ENCODE measurements at places on chromosomes 1 and 21.
A peak's percentile ranks its signal among the peaks of the same experiment; 100 is the strongest.

DNA sequence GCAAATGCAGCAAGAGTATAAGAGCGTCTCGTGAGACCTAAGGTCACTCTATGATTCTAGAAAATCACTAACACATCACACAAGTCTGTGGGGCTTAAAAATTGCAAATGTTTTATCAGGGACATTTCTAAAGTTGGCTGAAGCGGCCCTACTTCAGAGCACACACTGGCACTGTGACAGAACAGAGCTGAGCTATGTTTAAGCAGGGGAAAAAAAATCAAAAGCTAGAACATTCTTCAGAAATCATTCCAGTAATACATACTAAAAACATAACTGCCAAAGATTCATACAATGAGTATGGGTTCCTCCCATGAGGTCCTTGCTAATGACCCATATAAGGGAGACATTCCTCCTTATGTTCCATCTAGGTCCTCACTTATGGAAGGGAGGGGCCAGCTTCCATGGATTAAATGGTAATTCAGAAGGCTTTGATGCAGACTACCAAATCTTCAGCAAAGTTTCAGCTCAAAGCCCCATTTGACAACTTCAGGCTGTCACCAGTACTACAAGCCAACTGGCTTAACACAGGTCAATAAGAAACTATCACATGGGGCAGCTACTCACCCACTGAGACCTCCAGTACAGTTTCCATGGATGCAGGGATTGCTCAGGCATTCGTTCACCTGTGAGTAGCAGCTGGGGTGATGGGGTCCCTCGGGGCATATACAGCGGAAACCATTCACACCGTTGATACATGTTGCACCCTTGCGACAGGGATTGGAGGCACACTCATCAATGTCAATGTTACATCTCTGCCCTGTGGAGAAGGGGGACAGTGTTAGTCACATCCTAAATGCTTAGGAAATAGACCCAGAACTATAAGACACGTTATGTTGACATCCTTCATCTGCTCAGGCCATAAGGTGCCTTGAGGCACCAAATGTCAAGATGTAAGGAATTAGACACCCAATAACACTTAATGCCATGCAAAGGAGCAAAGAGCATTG, 58.4 kb upstream of the ADAM30 start:
- DNase-seq = no peak

DNA sequence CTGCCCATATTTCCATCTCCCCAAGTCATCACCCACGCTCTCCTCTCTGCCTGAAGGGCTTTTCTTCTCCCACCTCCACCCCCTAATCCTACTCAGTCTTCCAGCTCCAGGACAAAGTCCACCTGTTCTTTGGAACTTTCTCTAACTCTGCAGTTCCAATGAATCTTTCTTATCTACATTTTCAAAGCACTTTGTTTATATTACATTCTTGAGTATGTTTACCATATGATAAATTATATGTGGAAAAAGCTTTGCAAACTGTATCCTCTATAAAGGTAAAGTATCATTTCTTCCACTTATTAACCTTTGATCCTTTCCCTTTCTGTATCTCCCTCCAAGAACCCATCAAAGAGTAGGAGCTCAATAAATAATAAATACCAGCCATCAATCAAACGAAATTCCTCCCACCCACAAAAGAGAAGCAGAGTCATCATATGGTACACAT, 39.7 kb downstream of the TTC13 start:
- no peak for DNase-seq

DNA sequence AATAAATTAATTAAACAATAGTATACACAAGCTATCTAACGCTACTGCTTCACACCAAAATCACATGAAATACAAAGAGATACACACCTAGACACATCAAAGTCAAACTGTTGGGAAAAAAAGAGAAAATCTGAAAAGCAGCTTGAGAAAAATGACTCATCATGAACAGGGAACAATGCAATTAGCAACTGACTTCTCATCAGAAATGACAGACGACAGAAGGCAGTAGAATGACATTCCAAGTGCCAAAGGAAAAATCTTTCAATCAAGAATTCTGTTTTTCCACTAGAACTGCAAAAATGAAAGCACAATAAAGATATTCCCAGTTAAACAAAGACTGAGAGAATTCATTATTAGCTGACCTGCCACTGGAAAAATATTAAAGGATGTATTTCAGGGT, 57.2 kb downstream of the CAPN9 start:
- no peak for DNase-seq

DNA sequence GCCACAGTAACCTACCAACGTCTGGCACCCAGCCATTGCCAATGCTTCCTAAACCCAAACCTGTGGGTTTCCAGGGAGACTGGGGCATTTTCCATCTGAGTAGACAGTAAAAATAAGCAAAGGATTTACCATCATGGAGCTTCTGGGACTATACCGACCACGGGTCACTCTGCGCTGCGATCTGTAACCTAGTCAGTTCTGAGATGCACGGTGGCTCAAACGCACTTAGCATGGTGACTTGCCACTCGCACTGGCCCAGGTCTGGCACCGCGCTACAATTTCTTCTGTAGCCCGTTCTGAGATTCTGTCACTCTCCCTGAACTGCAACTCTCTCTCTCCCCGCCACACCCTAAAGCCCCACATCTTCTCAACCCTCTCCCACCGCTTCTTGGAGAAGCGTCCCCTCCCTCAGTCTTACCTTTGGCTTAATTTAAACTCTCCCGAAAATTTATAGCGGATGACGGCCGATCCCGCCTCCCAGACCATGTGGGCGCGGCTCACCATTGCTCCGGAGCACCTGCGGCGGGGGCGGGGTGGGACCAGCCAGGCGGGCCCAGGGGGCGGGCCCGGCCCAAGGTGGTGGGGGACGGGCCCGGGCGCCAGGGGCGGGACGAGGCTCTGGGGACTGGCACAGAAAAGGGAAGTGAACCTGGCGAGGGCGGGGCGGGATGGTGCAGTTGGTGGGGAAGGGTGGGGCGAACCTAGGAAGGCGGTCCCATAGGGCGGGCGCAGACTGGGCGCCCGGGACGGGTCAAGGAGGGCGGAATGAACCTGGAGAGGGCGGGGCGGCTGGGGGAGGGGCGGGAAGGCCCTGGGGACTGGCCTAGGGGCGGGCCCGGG, 493 bp upstream of the MAP3K21 start:
- peak; percentile 70 for DNase-seq

DNA sequence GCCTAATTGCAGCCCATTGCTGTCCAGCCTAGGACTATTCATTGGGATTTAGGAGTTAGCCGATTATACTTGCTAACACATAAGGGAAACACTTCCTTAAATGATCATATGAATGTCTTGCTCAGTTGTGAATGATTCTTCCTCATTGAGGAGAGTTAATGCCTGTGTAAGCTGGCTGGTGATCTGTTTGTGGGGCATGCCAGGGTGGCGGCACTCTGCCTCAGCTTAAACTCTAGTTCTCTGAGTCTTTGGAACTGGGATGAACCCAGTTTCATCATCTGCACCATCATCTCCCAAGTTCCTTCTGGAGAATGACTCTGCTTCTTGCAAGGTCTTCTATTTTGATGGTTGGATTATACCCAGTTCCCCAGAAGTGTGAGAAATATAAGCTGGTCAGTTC, 23.9 kb upstream of the SLAMF6 start:
- DNase-seq = no peak

- no peak for DNase-seq
Measured at GRCh38 chr1:231768416-231768815, 141.8 kb downstream of the DISC1 start.

DNA sequence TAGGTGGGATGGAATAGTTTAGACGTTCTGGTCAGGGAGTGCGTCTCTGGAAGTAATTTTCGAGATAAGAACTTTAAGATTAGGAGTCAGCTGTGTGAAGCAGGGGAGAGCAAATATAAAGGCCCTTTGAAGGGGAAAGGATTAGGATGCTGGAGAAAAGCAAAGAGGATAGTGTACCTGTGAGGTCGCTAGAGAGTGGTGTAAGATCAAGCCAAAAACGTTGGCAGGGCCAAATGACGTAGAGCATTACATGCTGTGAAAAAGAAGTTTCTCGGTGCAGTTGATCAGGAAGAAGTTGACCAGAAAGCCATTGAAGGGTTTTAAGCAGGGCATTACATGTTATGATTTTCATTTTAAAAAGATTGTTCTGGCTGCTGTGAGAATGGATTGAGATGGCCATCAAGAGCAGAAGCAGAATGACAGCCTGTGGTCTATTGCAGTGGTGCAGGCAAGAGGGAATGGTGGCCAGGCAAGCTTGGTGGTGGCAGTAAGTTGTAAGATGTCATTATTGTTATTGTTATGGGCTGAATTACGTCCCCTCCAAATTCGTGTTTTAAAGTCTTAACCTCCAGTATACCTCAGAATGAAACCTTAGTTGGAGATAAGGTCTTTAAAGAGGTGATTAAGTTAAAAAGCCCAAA, 113.6 kb upstream of the KIF26B start:
- DNase-seq = no peak

DNA sequence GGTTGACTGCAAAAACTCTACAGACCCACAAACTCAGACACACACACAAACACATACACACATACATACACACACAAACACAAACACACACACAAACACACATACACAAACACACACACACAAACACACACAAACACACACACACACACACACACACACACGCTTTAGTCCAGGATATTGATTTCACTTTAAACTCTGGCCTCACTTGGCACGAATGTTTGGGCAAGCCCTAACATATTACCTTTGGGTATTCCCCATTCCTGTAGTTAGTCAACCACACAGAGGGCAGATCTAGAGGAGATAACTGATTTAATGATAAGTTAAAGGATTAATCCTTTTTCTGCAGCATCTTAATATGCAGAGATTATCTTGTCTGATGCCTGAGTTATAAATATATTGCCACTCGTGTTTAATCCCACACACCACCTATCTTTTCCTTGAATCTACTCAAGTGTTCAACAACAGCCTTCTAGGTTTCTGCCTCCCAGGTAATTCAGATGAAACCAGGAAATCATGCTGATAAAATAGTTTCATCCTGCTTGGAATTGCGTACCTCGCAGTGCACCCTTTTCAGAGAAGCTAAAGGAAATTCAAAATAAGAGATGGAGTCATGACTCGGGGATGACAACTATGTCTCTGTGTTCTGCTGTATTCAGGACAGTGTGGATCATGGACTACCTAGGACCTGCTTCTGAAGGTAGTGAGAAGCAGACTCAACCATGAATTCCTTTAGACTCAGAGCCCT, 14.5 kb upstream of the RUNX1 start:
- no peak for DNase-seq

GRCh38 chr1:82565546-82565945, 764.8 kb downstream of the ADGRL2 start:
- no peak for DNase-seq

GRCh38 chr1:36433102-36433501, 17.1 kb downstream of the OSCP1 start:
- DNase-seq = no peak

DNA sequence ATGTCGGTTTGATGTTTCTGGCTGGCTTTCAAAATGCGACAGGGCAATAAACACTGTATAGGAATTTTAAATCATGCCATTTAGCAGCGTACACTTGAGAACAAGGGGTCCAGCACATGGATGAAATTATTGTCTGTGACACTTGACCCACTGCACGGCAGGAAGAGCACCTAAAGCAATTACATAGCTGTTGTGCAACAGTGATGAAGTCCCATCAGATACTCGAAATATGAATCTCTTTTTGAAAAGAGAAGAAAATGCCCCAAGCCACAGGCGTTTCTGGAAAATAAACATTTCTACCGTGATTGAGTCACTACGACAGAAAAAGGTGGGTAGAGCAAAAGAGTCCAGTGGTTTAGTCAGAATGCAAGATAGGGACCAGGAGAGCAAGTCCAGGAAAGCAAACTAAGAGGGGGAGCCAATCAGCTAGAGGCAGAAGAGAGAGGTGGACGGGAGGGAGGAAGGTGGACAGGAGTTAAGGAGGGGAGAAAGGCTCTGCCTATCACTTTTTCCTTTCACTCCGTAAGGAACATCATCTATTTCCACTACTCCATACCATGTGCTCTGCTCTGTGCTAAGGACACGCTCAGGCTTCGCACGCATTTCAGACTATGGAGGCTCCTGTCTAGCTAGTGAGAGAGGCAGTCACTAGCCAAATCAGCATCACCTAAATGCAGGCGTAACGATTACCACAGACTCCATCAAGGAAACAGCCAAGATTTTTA, 6.4 kb downstream of the DSCAM start:
- no peak for DNase-seq

- DNase-seq = no peak
Measured at GRCh38 chr21:18334066-18334465, 69.5 kb downstream of the TMPRSS15 start.

DNA sequence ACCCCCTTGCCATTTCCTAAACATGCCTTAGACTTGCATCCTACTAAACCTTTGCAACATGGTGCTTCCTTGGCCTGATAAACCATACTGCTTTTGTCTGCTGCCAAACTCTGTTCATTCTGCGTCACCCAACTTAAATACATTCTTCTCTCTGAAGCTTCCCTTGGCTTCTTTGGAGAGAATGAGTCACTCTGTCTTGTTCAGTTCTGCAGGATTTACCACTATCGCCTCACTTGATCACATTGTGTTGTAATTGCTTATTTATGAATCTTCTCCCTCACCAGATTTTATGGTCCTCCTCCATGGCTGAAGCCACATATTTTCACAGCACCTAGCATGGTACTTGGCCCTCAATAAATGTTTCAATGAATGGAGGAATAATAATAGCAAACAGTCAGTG, 21.7 kb upstream of the TUT4 start:
- no peak for DNase-seq

DNA sequence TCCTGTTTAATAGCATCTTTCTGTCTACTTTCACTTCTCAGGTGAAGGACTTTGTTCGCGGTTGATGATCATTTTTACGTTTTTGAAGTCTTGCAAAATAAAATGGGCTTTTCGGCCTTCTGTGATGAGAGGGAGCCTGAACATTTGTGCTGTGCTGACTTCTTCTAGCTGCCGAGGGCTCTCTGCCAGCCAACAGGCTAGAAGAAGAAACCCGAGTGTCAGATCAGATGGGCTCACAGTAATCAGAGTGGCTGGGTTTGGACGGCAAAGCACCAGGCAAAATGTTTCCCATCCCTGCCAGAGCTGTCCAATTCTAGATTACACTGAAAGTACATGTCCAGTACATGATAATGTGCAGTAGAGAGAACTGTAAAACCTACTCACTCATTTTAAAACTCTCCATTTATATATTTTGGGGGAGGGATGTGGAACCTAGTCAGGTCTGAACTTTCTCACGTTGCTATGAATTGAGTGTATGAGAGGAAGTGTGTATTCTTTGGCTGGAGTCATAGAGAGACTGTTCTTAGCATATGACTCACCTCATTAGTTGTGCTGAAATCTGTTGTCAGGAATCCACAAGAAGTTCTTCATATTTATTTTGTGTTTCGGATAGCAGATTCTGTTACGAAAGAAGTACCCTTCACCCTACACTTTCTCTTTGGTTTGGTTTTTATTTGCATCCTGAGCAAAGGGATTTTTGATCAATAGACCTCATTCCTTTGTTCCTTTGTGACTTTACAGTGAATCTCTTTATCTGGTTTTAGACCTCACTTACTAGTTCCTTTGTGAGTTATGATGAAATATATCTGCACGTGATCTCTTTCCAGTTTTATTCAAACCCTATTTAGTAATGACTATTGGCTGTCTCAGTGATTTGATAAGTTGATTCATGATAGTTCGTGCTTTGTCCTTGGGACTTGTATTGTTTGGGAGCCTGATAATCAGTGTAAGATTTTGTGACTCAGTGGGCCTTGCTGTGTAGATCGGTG, 4.8 kb downstream of the ATP1A1 start:
- DNase-seq = no peak

Measured in stimulated activated CD8-positive, alpha-beta memory T cell treated with anti-CD3 and anti-CD28 coated beads, Interleukin-4, amount 100 ng/mL, for 4 hours (primary cell).